ENCODE measurements at places on chromosomes 5 and 9. TPM values are rescaled to one million over a fixed set of nuclear protein-coding genes. Genes with fewer than 3 reads are reported as not detected.

The SYNPO gene
- total RNA-seq: 8.4 TPM

The ANKRD34B gene
- not detected for total RNA-seq

The ARSI gene
- total RNA-seq: 27.9 TPM

The FAM153A gene
- total RNA-seq: 0.27 TPM

The SPATA31C2 gene
- total RNA-seq: not detected

The FAM221B gene
- total RNA-seq: not detected

The CCL28 gene
- 0.52 TPM for total RNA-seq

DNA sequence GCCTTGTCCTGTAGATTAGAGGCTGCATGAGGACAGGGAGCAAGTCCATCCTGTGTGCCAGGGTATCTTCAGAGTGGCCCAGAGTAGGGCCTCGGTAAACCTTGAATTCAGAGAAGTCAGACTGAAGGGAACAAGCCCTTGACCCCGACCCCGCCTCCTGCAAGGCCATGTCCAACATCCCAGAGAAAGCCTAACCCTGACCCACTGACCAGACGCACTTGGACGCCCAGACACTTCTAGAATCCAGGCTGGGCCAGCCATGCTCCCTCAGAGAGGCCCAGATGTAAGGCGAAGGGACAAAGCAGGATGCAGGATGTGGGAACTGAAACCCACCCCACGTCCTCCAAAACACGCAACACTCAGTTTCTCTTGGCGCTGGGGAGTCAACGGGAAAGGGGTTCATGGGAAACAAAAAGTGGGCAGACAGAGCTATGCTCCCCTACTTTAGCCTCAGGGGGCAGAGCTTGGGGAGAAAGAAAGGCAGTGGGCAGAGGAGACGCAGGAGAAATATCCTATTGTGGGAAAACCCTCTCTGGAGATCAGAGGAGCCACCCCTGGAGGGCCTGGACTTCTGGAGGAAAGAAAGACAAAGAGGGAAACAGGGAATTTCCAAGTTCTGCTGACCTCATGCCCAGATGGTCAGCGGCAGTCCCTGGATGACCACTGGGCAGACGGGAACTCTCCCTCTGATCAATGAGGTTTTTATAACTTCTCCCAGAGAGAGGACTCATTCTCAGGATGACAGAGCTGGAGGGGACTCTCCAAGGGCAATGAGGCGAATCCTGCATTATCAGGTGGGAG, 13.0 kb downstream of the TNIP1 start:
- DNase-seq: no peak

DNA sequence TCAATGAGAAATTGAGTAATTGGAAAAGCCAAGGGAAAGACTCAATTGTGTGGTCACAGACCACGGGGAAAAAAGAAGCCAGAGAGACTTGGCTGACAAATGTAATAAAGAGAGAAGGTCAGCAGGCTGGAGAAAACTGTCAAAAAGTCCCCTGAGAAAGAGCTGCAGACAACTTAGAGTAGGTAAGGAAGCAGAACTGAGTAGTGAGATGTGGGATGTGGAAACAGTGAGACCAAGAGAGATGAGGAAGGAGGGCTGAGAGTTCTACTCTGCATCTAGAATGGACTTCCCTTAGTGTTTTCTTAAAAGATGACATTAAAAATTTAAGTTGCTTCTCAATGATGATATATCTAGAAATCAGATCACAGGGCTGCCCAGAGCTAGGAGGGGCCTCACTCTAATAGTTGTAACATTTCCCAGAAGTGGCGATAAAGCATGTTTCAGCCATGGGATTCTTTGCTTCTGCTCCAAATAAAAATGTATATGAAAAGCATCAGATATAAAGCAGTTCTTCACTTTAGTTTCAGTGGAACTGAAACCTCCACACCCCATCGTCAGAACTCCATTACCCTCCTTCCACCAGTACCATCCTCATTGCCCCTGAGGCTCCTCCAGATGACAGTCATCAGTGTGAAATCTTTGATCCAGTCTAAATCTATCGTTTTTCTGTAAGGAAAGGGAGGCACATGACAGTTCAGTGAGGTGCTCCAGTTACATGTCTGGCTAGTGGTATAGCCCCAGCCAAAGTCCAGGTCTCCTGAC, 80.6 kb downstream of the SPEF2 start:
- DNase-seq: no peak

GRCh38 chr5:22938362-22938761, 85.2 kb upstream of the CDH12 start:
- no peak for DNase-seq

GRCh38 chr5:167626341-167627123, 664.9 kb upstream of the WWC1 start:
- DNase-seq: no peak

- DNase-seq: peak; percentile 28
Measured at GRCh38 chr5:56763711-56764466, 51.5 kb upstream of the MAP3K1 start.

DNA sequence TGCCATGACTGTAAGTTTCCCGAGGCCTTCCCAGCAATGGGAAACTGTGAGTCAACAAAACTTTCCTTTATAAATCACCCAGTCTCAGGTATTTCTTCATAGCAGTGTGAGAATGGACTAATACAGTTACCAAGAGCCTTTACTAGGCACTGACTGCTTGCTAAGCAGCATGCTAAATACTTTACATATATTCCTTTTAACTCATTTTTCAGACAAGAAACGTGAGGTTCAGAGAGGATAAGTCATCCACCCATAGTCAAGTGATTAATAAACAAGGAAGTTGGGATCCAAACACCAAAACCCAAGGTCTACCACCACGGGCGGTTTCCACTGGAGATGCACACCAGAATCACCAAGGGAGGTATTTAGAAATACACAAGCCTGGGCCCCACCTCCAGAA, 50.8 kb downstream of the GABBR2 start:
- no peak for DNase-seq

DNA sequence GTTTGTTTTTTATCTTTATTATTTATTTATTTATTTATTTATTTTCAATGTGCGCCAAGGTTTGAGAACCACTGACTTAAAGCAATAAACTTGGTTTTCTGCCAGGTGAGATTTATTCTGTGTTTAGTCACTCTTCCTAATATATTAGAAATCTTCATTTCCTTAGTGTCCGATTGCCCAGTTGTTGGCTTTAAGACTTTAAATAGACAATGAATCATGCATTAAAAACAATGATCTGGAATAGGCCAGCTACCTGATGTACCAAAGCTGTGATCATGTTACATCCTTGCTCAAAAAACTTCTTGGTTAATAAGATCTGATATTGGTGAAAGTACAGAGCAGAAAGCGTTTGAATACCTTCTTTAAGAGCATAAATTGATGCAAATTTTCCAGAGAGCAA, 52.1 kb upstream of the ERBIN start:
- DNase-seq: no peak

- peak; percentile 75 for DNase-seq
Measured at GRCh38 chr5:6712142-6712576, 1.1 kb upstream of the TENT4A start.

DNA sequence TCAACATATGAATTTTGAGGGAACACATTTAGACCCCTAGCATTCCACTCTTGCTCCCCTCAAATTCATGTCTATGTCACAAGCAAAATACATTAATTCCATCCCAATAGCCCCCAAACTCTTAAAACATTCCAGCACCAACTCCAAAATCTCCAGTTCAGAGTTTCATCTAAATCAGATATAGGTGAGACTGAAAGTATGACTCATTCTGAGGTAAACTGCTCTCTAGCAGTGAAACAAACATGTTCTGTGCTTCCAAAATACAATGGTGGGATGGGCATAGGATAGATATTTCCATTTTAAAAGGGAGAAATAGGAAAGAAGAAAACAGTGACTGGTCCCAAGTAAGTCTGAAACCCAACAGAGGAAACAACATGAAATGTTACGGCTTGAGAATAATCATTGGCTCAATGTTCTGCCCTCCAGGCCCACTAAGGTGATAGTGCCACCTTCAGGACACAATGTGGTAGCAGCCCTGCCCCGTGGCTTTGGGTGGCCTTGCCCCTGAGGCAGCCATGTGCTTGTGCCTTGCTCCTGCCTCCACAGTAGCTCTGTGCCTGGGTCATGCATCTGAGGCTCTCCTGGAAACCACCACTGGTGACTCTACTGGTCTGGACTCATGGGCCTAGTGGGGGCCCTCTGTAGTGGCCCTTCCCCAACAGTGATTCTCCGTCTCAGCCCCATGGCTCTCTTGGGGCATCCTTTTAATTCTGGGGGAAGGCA, 36.4 kb upstream of the IPPK start:
- DNase-seq: no peak

DNA sequence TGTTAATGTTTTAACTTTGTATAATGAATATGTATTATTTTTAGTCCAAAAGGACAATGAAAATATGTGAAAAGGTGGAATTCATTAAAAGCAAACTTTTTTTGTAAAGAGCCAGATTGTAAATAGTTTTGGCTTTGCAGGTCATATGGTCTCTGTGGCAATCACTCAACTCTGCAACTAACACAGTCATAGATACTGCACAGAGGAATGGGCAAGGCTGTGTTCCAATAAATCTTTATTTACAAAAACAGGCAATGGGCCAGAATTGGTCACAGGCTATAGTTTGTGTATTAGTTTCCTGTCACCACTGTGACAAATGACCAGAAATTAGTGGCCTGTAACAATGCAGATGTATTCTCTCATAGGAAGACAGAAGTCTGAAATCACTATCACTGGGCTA, 125.4 kb upstream of the PTCH1 start:
- DNase-seq: no peak

Data from hepatocyte (in vitro differentiated cells).